HFF-Myc (cell line): ENCODE measurements at places on chromosomes 3 and 15.

- DNase-seq: no peak
Observed at GRCh38 chr15:74616366-74616939, 817 bp downstream of the CLK3 start.

- no peak for DNase-seq
Observed at GRCh38 chr3:18307529-18307928, 117.6 kb downstream of the SATB1 start.

DNA sequence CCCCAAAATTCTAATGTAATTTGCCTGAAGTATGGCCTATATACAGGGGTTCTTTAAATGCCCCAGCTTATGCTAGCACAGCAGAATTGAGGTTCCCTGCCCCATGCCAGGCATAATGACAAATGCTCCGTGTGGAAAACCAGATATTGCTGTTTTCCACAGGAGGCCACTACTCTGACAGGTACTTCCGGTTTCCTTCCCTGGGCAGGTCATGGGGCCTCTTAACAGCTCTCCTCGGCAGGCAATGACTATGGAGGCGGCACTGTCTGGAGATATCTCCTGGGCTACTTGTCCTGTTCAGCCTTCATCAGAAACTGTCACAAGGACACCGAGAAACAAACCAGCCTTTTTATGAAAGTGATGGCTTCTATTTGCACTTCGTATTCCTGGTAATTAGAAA lies 54.8 kb downstream of the SLC7A14 start:
- DNase-seq: no peak

- DNase-seq: no peak
Observed at GRCh38 chr15:95902606-95903005, 427.9 kb upstream of the NR2F2 start.

DNA sequence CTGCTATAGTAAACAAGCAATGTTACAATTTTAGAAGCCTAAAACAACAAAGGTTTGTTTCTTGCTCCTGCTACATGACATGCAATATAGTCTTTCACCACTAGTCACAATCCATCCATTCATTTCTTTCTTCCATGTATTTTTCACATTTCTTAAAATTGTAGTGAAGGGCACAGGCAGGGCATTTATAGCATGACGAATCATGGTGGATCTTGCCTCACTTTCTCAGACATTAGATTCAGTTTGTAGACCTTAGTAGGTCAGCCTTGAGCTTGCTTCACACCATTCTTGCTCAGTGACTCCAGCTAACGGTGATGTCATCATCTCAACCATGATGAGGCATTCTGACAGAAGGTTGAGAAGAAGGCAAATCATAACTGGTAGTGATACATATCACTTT lies 546.8 kb downstream of the TBL1XR1 start:
- no peak for DNase-seq

DNA sequence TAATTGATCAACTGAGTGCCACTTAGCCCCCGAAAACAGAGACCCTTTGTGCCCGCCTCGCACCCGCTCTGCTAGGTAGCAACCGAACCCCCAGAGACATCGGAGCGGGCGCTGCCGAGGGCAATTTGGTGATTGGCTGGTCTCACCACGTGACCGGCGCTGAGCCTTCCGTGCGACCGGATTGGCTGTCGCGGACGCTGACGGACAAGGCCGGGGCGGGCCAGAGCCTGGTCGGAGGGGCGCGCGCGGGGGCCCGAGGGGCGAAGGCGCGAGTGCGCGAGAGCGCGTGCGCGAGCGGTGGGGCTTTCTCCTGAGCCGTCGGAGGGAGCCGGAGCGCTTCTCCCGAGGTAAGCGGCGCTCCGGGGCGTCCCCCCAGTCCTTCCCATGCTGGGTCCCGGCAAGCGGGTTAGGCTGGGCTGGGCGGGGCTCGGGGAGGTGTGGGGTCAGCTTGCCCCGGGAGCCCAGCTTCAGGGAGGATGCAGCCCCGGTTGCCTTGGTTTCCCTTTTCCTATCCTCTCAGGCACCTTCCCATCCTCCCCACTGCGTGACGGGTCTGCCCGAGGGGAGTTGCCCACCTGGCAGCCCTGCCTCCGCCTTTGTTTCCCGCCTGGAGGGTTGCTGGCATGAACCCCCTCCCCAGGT lies at the start of gene TMEM108:
TMEM108 (plus strand) TSS at position 303 of the 642 bp plus-strand sequence.
- DNase-seq: no peak

DNA sequence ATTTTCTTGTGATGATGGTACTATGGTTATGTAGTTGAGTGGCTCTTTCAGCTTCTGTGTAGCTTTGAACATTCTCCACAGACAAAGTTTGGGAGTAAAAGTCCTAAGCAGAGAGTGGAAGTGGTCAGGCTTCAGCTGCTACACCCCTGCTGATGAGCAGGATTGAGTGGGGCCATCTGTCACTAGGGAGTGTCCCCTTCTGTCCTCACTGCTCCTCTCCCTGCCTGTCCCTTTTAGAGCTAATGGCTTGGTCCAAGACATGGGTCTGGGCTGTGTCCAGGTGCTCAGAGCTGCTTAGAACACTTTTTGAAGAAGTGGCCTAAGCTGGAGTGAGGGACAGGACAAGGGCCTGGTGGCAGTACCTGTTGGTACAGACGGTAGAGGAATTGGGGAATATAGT lies 15.1 kb downstream of the MYZAP start:
- DNase-seq: no peak

- no peak for DNase-seq
Observed at GRCh38 chr3:32956750-32957570, 5.5 kb downstream of the CCR4 start.
